ENCODE measurements at places on chromosomes 12 and 14.

DNA sequence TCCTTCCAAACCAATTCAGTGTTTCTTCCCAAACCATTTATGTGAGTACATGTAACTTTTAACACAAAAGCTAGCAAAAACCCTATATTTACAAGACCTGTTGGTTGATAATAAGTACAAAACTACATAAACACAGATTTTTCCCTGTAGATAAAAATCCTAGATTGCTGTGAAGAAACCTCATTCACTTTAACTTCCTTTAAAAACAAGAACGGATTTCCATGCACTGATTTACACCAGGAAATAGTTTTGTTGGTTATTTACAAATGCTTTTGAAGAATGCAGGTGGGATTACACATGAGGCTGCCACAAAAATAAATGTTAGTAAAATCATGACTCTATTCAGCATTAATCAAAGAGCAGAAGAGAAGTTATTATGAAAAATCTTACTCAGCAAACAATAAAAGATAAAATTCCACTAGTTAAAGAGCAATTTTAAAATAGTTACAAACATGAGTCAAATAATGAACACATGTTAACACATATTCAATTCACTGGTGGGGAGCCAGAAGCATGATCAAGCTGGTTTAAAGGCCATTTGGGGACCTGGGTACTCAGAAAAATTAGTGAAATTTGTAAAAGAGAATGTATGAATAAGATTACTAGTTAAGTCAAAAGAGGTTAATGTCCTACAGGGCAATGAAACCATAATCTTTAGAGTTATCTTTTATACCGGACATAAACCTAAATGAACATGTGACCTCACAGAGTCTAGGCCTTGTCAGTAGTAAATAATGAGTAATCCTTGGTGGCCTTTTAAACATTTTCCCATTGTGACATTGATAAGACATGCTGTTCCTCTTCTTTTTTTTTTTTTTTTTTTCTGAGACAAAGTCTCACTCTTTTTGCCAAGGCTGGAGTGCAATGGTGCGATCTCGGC is 79.9 kb downstream of the PHLDA1 start:
- DNase-seq: no peak

GRCh38 chr12:65876898-65877721 is 52.8 kb downstream of the HMGA2 start:
- no peak for DNase-seq

DNA sequence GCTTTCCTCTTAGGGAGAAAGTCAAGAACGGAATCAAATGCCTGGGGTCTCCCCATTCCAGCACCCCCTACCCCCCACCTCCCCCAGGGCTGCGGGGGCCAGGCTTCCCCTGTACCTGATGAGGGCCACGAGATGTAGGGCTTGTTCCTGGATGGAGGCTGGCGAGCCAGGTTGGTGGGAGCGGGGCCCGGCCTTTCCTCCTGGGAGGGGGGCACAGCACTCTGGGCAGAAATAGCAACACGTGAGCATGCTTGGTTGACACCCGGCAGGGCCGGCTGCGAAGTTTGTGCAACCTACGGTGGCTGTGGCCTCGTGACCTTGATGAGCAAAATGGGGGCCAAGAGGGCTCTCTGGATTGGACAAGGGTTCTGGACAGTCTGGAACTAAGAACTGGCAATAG is 15.7 kb downstream of the AMN start:
- no peak for DNase-seq

GRCh38 chr12:126454581-126454980 is 1389.3 kb downstream of the AACS start:
- DNase-seq: no peak

DNA sequence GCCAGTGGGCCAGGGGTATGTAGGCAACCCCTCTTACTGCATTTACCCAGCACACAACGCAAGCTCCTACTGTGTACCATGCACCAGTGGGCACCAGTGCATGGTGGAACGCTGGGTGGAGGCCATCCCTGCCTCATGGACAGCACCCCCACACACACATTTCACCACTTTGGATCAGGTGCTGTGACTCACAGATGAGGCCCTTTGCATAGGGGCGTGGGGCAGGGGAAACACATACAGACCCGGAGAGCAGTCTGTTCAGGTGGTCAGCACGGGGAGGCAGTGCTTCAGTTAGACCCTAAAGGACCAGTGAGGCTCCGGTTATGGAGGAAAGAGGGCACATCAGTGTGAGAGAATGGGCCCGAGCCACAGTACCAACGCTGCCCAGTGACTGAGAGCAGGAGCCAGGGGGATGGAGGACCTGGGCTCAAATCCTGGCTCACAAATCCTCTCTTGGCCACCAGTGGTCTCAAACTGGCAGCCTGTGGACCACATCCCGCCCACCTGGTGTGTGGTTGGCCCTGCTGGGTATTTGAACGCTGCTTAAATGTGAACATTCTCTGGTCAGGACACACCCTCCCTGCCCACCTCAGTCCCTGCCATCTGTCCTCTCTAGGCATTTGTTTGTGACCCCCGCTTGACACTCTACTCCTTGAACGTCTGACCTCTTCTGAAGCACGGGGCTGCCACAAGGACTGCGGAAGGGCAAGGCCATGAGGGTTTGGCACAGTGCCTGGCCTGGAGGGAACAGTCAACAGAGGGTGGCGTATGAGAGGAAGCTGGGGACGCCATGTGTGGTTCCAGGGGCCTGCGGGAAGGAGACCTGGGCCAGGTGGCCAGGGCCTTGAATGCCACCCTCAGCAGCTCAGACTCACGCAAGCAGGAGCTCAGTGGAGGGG is 46.7 kb downstream of the FAM222A start:
- peak; percentile 66 for DNase-seq

- DNase-seq: no peak
These were observed 450.5 kb downstream of the TMEM117 start for GRCh38 chr12:44286336-44286735.

- no peak for DNase-seq
These were observed 6.6 kb downstream of the PPP4R4 start for GRCh38 chr14:94180655-94181271.

DNA sequence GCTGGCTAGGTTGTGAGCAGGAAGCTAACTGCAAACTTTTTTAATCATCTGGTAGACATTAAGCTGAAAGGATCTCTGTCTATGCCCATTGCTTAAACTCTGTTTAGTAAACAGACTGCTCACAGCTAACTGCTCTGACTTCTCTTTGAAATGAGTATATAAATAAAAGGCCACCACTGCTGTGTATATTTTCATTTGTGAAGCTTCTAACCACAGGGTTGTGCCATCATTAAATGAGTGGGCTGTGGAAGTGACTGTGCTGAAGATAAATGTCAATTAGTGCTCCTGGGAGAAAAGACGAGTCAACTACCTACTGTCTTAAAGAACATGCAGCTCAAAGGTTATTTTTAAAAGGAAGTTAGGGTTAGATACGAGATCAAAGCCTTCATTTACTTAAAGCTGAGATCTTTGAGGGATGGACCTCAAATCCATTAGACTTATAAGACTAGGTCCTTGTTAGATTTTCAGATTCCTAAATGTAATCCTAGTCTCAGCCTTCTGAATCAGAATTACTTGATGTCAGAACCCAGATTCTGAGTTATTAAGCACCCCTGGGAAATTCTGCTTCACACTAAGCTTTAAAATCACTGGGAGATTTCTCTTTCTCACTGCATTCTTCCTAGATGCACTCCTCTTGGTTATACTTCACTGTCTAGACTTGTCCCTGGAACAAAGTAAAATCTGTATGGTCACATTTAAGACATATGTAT is 213.1 kb upstream of the FLRT2 start:
- no peak for DNase-seq

DNA sequence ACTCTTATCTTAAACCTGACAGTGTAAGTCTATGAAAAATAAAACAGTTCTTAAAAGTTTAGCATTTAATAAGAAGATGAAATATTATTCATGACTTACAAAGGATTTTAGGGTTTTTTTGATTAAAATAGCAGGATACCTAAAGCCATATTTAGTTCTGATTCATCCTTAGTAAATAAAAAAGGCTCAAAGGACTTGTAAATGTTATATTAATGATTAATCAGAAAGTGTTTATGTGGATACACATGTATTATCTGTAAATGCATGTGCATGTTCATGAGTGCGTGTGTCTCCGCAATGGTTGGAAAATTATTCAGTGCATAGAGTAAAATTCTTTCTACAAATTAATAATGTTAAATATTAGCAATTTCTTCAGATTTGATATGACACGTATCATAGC is 4.4 kb downstream of the KLRF1 start:
- no peak for DNase-seq
